ENCODE measurements at places on chromosomes 4 and X.
A peak's percentile ranks its signal among the peaks of the same experiment; 100 is the strongest.

DNA sequence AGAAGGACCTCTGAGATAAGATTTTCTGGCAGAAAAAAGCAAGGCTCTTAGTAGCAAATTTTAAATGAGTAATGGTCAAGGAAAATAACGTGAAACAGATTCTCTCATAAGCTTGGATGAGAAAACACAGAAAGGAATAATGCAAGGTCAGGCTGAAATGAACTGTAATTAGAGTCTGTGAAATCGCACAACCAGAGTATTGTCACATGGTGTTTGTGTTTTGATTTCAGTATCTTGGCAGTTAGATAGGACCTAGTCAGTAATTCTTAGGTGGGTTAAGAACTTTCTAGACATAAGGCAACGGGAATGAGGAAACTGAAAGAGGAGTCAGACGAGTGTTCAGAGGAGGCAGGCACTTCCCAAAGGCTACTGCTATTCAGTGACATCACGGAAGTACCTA lies 34.6 kb downstream of the LIMCH1 start:
- DNase-seq = no peak

DNA sequence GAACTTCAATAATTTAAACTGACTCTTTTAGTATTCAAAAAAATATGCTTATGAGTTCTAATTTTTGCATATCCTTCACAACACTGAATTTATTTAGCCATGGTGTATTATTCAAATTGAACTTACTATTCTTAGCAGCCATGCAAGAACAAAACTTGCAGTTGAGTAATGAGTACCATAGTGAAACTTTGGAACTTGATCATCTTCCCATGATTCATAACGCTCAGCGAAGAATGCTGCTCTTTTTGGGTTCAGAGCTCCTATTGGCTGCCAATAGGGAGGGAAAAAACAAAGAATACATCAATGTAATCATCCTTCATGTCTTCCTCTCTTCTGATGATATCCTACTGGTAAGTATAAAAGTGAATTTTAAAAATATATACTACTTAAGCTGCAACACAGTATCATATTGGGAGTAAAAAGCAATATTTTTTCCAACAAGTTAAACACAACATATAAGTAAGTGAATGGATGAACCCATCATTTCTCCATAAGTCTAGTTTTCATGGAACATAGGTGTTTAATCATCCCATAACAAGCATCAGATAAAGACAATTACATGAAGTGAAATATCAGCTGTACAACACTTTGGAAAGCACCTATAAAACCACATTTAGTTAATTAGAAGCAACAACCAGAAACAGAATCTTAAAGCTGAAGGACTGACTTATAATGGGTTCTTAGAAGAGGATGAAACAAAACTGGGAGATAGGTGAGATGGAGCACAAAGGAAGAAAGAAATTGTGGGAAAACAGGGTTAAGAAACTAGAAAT lies 145.2 kb upstream of the MAB21L2 start:
- no peak for DNase-seq

DNA sequence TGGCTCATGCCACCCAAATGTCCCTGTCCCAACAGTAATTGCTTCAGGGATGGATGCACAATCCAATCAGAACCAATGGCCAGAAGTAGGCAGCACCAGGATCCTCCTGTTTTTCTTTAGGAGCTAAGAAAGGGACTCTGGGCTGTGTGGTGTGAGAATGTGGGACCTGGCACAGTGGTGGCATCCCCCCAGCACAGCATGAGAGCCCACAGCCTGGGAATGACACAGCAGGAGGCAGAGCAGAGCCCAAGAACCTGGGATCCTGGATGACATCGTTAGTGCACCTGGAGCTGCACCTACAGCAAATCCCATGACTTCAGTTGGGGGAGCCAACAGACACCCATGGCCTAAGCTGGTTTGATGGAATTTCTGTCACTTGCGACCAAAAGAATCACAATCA lies 70.7 kb upstream of the C4orf50 start:
- no peak for DNase-seq

DNA sequence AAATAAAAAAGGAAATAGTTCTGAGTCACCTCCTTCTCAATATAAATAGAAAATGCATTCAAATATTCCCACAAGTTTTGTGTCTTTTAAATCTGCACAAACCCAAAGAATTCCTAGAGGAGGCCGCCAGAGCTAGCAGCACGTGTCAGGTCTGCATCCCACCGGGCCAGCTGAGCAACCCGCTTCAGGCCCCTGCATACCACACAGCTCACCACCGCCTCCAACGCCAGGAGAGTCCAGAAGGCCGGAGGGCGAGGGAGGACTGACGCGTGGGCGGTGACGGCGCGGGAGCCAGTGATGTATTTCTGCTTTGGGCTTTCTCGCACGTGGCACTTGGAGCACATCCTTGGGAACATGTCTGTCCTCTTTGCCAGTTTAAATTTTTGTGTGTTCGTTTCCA lies 61.9 kb upstream of the CLDN34 start:
- DNase-seq = no peak

GRCh38 chr4:72846280-72847111 lies 223.0 kb downstream of the COX18 start:
- DNase-seq = no peak

DNA sequence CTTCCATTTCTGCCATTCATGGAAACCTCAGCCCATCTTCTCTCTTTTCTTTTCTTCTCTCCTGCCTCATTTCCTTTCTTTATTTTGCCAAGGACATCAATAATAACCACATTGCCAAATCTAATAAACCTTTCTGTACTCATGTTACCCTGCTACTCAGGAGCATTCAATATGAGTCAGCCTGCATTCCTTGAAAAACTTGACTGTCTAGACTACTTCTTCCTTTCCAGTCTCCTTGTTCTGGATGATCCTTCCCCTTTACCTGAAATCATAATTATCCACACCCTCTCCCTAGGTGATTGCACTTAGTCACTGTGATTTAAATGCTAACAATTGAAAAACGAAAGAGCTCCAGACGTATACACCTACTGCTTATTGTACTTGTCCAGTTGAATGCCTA lies 253.2 kb upstream of the CENPE start:
- DNase-seq = no peak

DNA sequence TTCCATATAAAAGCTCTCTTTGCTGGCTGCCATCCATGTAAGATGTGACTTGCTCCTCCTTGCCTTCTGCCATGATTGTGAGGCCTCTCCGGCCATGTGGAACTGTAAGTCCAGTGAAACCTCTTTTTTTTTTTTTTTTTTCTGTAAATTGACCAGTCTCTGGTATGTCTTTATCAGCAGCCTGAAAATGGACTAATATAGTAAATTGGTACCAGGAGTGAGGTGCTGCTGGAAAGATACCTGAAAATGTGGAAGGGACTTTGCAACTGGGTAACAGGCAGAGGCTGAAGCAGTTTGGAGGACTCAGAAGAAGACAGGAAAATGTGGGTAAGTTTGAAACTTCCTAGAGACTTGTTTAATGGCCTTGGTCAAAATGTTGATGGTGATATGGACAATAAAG lies 124.3 kb upstream of the AADAT start:
- DNase-seq = no peak

DNA sequence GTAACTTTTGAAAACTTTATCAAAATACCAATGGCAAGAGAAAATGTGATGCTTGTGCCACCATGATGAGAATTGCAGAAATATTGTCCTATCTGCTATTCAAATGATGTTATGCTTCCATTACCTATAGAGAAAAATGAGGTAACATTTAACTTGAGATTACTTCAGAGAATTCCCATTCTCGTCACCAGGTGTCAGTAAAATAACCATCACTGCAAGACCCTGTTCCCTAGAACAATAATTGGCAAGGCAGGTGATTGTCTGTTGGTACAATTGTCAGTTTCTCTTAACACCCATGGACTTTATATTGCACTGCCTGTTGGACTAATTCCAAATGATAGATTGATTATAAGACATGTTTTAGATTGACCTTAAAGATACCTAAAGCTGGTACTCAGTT lies 179.9 kb downstream of the GABRG1 start:
- no peak for DNase-seq

GRCh38 chr4:152944666-152945320 lies 8.7 kb downstream of the FHDC1 start:
- DNase-seq = no peak

GRCh38 chr4:182277377-182277776 lies 34.2 kb downstream of the TENM3 start:
- no peak for DNase-seq

DNA sequence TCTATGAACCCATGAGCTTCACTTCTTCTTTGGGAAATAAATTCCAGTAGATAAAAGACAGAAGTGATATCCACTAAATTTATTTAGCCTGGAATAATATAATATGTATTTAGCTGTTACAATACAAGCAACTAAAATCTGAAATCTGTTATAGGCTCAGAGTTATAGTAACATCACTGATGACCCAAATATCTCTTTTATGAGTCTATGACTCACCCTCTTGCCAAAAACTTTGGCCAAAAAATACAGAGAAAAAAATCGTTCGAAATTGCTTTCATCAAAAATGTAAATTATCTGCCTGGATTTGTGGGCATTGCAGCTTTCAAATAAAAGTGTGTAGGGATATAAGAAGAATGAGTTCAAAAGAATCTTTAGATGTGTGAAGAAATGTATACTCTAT lies 89.4 kb upstream of the DKK2 start:
- no peak for DNase-seq

GRCh38 chr4:85406185-85406584 lies 68.8 kb upstream of the ARHGAP24 start:
- no peak for DNase-seq

DNA sequence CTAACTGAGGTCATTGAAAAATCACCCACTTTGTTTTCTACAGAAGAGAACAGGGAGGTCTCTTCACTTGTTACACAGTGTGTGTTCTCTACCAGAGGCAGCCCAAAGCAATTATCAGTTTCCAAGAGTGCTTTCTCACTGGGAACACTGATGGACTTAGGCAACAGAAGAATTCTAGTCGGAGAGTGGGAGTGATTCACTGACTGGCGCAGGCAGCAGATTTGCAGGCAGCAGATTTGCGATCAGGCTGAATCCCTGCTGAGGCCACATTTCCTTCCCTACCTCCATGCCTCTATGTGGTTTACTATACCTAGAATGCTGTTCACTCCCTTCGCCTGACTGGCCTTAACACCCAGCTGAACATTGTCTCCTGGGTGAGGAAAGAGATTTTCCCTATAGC lies 6.6 kb downstream of the OCIAD2 start:
- DNase-seq = no peak

- DNase-seq = peak; percentile 68
Observed at GRCh38 chrX:153763989-153764755, at the start of gene PLXNB3. Gene PLXNB3 (plus strand): TSS chrX:153764249. CDS start chrX:153765536, 1,287 bp downstream.

DNA sequence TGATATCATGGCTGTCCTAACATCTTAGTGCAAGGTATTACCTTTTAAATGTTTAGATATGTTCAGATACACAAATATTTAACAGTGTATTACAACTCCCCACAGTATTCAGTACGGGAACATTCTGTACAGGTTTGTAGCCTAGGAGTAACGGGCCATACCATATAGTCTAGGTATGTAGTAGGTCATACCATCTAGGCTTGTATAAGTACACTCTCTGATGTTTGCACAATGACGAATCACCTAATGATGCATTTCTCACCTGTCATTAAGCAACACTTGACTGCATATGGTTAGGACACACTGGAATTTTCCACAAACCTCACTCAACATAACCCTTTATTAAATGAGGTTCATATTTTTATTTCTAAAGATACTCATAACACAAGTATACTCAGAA lies 67.7 kb downstream of the THOC2 start:
- DNase-seq = no peak

DNA sequence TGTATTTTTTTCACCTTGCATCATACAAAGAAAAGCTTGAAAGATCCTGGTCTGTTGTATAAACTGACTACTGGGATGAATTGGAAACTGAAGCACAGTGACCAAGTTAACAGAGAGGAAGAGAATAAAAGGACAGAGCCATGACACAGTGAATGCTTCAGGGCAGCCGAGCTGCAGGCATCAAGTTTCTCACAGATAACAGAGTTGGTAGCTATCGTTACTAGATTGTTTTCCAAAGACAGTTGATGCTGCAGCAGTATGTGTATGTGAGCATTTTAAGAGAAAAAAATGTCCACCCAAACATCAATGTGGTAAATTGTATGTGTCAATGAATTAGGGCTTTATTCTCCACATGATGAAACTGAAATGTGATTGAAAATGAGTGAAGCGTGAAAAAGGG lies 1032.7 kb downstream of the ADGRL3 start:
- no peak for DNase-seq

DNA sequence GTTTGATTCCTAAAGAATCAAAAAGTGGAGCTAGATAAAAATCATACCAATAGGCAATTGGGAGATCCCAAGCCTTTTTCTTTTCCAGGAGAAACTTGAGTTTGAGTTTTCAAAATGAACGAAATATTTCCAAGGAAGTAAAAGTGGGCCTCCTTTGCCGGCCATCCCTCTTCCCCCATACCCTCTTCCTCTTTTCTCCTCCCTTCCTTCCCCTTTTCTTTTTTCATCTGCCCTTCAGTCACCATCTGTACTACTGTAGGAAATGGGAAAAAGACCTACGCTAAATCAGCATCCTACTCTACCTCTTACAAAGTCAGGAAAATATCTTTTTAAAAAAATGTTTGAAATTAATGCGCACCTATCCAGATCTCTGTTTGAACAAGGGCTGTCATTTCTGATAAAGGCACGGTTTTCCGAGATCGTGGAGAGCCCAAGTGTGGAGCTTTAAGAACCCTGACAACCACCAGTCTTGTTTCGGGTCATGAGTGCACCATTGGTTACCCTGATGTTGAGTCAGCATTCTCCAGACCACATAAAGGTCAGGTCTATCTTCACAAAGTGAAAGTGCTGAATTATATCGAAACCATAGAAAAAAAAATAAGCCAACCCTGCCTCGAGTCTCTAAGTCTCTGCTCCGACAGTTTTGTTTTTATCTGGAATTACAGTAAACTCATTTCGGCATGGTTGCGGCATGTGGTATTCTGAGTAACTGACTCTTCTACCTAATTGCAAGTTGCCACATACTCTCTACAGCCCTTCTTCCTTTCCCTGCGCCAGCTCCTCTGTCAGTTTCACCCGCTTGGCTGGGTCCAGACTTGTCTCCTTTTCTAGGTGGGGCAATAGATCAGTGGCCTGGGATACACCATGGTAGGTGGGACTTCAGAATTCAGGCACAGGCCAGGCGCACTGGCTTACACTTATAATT lies 140.2 kb upstream of the KLF3 start:
- DNase-seq = no peak

GRCh38 chr4:150329373-150329772 lies 251.1 kb downstream of the DCLK2 start:
- DNase-seq = no peak

- DNase-seq = peak; percentile 43
Observed at GRCh38 chr4:2261110-2261852, 628 bp downstream of the MXD4 start.

DNA sequence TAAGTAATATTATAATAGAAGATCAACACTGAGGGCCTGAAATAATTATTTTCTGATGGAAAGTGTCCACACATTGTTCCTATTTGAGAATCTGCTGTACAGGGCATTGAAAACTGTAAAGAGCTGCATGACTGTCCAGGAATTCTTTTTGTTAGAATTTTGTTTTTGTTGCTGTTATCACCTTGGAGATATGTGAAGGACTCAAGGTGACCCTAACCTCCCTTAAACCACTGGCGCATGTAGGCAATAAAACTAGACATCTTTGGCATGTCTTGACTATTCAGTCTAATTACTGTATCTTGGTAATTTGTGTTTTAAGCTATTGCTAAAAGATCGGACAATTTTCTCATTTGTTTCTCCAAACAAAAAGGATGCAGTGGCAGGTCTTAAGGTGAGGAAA lies 55.5 kb upstream of the SMIM10 start:
- no peak for DNase-seq
